Uterus (tissue), 4 donors: ENCODE measurements at places on chromosomes 3 and 15. TPM values are rescaled to one million over a fixed set of nuclear protein-coding genes. Genes with fewer than 3 reads are reported as not detected.

FBXW12 gene
- total RNA-seq: not detected

ARGFX gene
- not detected for total RNA-seq

IGSF10 gene
- 5.3 TPM for total RNA-seq

KBTBD13 gene
- 0.21 TPM for total RNA-seq

GP5 gene
- total RNA-seq: not detected

GRCh38 chr15:65752151-65752700 lies 39.9 kb downstream of the DENND4A start:
- no peak for DNase-seq

DNA sequence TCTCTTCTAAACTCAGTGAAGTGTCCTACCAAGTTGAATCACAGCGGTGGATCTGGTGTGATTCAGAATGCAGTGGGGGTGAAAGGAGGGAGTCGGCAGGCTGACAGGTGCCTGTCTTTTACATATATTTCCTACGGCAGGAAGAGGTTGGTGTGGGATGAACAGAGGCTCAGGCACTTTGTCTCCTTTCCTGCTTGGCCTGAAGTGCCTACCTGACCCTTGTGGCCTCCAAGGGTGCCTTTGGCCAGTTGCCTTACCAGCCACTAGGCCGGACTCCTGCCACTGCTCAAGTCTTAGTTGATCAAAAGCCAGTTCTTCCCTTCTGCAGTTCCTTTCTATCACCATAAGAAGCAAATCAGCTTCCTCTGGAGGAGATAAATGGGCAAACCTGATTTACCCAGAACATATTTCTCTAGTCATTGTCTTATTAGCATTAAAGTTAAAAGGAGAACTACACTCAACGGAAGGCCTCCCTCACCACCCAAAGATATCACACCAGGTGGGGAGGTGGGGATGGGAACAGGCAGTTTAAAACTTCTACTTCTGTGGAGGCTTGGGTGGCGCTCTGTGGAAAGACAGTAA lies 52.1 kb downstream of the CRTC3 start:
- DNase-seq: no peak

- DNase-seq: no peak
Observed at GRCh38 chr3:170458285-170458684, 39.6 kb downstream of the CLDN11 start.

DNA sequence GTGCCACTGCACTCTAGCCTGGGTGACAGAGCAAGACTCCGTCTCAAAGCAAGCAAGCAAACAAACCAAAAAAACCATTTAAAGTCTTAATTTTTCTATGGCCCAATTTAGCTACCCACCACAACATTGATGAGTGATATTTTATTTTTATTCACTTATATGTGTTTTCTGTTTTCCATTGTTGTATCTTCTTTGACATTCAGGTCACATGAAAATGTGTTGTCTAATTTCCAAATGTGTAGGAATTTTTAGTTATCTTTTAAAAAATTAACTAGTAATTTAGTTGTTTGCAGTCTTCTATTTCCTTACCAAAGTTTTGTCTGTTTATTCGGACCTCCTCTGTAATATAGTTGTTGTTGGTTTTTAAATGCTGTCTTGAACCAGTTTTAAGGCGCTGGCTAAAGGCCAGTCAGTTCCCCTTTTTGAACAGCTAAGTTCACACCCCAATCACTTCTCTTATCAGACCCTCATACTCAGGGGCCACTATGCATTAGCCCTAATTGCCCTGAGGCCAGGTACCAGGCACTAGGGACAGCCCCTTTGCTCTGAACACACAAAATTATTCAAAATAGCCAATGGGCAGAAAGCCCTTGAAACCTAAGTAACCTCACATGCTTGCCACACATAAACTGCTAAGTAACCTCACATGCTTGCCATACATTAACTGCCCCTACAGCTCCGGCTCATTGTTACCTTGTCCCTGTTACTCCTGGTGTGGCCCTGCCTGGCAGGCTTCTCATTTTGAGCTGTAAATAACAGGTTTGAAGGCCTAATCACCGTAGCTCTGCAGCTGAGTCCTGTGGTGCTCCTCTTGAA lies 4.3 kb upstream of the CCR4 start:
- no peak for DNase-seq

DNA sequence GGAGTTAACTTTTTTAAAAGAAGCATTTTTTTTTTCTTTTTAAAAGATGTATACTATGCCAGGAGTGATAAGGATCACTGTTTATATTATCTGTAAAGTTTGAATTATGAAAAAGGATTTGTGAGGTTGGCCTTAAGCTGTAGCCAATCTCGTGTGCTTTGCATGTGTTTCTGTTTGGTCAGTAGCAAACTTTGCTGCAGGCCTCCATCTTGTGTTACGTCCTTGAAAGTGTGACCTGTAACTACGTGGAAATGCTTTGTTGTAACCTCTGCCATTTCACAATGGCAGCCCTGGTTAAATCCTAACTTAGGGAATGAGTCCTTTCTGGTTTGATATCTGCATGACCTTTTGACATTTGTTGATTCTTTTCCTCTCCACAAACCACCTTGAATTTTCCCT lies 1345.6 kb downstream of the NSUN3 start:
- DNase-seq: no peak

DNA sequence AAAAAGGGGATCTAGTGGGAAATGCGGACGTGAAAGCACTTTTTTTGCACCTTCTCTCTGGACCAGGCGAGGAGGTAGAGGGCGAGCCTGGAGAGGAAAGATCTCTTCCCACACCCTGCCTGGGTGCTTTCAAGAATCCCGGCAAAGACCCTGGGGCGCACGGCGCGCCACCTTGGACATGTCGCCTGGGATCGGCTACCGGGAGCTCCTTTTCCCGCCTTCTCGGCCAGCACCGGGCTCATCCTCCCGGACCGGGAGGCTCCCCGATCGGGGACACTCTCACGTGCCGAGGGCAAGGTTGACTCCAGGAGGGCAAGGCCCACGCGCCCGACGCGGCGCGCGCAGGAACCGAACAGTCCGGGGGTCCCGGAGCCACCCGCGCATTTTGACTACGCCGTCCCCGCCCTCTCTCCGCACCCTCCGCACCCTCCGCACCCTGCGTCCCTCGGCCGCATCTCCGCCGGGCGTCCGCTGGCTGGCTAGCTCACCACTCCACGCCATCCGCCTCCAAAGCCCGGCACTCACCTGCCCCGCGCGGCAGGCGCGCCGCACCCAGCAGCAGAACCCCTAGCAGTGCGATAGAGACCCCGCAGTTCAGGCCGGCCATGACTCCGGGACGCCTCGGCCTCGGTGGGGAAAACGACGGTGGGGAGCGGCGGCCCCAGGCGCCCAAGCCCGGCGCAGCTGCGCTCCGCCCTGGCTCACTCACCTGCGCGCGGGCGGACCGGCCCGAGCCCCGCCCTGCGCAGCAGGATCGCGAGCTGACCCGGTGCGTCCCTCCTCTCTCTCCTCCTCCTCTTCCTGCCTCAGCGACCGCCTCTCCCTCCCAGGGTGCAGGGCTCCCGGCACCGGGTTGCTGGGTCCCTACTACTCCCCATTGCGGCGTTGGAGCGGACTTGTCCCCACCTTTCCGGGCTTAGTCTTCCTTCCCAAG lies at the start of gene CDCP1:
Gene CDCP1, minus strand, starts transcription at position 698 of the 934 bp plus-strand sequence. Its CDS starts 91 bp downstream, at position 607.
- DNase-seq: no peak

DNA sequence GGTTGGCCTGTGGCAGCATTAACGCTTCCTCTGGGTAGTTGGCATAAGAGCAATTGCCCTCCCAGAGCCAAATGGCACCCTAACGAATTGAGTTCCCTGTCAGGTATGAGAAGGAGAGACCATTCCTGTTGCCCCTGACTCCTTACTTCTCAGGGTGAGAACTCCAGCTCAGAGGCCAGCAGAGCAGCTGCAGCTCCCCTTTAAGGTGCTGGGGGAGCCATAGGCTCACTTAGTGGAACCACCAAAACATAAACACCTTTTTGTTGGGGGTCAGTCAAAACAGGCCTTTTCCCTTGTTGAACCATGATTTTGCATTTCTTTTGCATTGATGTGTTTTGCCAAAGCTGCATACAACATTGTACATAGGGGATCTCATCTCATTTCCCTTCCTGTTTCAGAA lies 28.1 kb upstream of the LHFPL4 start:
- DNase-seq: no peak

DNA sequence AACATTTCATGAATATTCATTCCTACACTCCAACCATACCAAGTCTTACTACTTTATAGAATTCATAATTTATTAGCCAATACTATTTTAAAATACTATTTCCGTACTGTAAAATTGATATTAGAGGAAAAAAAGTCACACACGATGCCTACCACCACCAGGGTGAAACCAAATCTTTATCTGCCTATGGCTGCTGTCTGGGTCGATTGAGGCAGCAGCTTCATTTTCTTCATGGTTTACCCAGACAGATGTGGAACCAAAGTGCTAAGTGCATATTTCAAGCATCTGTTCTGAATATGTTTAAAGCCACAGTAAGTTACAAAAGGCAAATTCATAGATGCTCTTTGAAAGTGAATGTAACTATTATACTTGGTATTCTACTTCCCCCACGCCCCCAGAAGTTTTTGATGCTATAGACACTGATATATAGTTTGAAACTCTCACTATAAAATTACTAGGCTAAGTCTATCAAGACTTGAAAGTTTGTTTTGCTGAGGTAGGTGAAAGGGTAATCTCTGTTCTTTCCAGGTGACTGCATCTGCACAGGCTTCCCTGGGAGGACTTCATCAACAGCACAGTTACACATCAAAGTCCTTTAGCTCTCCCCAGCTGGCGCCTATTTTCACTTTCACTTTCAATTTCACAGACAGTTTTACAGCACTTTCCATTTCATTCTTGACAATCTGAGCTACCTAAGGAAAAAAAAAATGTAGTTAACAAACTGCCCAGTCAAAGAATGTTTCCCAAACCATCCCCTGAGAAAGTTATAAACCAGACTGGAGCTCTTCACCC lies 113.9 kb downstream of the POLQ start:
- no peak for DNase-seq

- DNase-seq: no peak
Observed at GRCh38 chr3:47854267-47854666, 51.3 kb downstream of the DHX30 start.

- no peak for DNase-seq
Observed at GRCh38 chr3:130870423-130870822, 23.5 kb upstream of the ATP2C1 start.

DNA sequence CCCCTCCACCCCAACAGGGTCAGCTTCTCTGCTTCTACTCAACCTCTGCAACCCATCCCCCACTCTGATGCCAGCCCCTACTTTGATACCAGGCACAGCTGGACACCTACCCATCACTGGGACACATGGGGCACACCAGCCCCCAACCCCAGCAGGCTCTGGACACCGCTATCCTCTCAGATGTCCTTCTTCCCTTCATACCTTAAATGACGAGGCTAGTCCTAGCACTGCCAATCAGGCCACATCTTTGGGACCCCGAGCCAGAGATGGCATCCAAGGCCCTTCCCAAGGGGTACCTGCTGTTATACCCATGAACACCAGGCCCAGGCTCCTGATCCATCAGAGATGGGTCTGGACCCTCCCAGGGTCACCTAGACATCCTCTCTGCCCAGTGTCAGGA lies 10.6 kb downstream of the POC1A start:
- DNase-seq: no peak

- DNase-seq: no peak
Observed at GRCh38 chr15:81211376-81211775, 14.7 kb downstream of the IL16 start.

GRCh38 chr3:35929158-35929557 lies 289.8 kb downstream of the ARPP21 start:
- DNase-seq: no peak

GRCh38 chr3:188349933-188350332 lies 196.0 kb downstream of the LPP start:
- DNase-seq: no peak

DNA sequence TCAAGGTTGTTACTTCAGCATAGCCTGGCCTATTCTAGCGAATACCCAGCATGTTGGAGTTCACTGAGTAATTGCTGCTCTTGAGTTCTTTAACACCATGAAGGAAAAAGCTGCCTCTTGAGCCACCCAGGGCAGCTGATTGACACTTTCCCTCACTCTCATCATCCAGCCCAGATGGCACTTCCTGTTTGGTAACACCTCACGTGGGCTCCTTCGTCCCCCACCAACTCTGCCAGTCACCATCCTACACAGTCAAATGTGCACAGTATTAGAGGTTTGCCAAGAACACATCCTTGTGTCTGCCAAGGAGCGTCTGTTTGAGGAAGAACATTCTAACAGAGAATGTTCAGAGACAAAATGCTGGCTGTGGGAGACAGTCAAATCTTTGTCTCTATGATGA lies 266.3 kb downstream of the RPLP1 start:
- no peak for DNase-seq

DNA sequence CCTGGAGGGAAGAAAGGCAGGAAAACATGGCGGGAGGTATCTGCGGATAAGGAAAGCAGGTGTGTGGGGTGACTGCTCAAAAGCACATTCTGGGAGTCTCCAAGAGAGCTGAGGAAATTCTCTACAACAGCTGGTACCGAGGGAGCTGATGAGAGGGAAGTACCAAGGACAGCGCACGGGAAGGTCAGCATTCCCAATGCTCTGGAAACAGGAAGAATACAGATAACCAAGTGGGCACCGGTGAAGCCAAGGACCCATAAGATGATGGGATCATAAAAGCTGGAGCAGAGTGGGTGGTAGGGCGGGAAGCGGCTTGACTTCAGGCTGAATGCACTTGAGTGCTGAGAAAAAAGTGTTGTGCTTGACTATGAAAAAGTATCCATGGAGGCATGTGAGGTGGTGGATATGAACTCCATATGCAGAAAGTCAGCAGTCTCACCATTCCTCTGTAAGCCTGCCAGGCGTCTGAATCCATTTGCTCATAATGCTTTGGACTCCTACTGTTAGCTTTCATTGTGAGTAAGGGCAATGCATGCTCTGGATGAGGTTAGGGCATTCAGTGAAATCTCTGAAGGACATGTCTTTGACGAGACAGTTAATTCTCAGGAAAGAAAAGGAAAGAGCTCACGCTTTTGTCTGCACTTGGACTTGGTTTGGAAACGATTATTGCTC lies 215.5 kb downstream of the NR1D2 start:
- no peak for DNase-seq

DNA sequence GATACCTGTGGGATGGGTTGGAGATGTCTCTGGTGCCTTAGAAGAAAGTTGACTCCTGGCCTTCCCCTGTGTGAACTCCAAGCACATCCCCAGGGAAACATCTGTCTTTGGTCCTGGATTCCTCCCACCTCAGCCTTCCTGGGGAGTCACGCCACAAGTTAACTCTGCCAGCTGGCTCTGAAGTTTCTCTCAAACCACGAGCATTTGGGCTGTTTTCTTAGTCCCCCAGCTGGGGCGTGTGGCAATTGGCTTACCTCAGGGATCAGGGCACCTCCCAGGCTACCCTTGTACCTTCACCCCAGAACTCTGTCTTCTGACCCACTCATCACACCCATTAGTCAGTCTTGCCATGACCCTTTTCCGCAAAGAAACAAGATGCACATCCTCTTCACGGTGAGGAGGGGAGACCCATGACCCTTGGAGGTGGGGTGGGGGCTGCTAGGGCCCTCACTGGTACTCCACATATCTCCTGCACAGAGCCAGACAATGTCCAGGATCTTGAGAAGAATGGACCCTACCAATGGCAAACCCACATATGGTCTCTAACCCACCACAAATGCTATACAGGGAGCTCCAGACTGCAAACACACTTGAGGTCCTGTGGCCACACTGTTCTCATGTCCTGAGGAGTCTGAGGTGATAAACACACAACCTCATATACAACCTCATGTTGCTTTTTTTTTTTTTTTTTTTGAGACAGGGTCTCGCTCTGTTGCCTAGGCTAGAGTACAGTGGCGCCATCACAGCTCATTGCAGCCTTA lies 3.9 kb downstream of the NEIL1 start:
- no peak for DNase-seq
